ENCODE measurements at places on chromosomes 3 and 15.

- DNase-seq: no peak
Observed at GRCh38 chr3:50551681-50552435, 15.7 kb downstream of the C3orf18 start.

DNA sequence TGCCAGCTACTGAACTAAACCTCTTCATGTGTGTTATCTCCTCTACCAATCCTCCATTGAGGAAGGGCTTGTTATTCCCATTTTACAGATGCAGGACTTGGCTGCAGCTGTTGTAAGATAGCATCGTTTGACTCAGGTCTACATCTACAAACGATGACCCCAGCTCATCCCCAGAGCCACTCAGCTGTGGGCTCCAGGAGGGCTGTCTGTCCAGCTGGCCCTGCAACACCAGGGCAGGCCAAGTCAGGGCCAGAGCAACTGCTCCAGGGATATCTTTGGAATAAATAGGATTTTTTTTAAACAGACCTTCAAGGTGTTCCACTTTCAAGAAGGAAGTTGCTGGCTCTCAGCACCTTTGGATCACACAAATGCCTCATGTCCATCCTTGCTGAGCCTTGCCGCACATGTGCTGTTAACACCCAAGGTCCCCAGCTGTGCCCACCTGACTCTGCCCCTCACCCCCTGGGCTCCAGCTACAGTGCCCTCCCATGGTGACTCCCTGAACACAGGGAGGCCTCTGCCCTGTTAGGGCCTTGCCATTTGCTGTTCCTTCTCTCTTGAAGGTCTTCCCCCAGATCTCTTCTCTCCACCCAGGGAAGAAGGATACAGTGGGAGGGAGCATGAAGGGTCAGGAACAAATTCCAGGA, 31.0 kb downstream of the ALDH1L1 start:
- DNase-seq: no peak

DNA sequence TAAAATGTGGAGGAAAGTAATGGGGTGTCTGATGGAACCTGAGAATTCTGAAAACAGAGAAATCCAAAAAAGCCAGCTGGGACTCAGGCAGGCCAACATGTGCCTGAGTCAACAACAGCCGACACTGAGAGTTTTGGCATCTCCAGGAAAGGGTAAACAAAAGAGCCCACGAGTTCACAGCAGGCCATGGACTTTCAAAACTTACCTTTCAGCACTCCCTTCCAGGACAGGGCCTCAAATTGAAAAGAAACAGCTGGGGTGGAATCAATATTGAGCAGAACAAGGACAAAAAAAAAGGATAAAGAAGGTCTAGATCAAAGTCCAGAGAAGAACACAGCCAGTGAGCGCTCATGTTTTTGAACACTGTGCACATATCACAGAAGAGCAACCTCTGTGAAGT, 735.4 kb upstream of the GRM7 start:
- DNase-seq: no peak

DNA sequence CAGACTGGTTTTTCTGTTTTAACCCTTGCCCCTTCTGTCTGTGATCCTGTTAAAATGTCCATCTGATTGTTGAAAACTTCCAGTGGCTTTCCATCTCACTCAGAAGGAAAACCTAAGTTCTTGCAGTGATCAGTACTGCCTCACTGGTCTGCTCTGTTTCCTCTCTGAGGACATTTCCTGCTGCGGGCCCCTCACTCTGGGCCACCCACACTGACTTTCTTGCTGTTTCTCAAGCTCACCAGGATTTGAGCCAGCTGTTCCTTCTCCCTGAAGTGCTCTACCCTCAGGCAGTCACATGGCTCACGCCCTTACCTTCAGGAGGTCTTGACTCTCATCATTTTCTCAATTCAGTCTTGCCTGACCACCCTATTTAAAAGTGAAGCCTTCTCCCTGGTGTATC, 1.8 kb downstream of the GRK7 start:
- no peak for DNase-seq

GRCh38 chr3:63911873-63912767, at the start of gene SCAANT1:
Gene SCAANT1, minus strand, starts transcription at chr3:63912383.
- DNase-seq: peak; percentile 93

- DNase-seq: no peak
Observed at GRCh38 chr15:74345051-74345450, 22.4 kb downstream of the CYP11A1 start.

All from muscle of back (tissue), 13 donors.